ENCODE measurements at places on chromosomes 5 and 9.

DNA sequence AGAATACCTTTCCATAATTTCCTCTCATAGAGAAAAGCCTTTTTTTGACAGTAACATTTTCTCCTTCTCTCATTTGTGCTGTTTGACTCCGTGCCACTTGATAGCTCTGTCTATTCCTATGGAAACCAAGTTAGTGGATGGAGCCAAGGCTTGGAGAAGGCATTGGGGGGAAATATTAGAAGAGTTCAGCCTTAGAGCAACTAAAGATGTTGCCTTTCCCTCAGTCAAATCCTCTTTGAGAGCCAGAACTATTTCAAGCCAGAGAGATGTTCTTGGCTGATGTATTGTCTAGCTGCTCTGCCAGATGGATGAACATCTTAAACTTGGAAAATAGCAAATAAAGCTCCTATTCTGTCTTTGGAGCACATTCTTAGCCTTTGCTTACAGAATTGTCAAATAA is 112.4 kb downstream of the INVS start:
- DNase-seq: no peak

DNA sequence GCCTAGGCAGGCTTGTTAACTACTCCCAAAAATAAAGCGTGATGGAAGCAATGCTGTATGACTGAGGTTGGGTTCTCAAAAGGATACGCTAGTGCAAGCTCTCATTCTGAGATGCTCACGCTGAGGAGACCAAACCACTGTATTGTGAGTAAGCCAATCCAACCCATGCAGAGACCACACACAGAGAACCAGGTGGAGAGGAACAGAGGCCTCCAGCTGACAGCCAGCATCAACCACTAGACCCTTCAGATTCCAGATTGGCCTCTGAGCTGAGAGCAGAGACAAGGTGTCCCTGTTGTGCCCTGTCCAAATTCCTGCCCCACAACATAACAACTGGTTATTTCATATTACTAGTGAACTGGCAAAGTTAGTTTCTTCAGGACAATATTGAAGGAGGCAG is 4.5 kb downstream of the TSTD2 start:
- DNase-seq: no peak

DNA sequence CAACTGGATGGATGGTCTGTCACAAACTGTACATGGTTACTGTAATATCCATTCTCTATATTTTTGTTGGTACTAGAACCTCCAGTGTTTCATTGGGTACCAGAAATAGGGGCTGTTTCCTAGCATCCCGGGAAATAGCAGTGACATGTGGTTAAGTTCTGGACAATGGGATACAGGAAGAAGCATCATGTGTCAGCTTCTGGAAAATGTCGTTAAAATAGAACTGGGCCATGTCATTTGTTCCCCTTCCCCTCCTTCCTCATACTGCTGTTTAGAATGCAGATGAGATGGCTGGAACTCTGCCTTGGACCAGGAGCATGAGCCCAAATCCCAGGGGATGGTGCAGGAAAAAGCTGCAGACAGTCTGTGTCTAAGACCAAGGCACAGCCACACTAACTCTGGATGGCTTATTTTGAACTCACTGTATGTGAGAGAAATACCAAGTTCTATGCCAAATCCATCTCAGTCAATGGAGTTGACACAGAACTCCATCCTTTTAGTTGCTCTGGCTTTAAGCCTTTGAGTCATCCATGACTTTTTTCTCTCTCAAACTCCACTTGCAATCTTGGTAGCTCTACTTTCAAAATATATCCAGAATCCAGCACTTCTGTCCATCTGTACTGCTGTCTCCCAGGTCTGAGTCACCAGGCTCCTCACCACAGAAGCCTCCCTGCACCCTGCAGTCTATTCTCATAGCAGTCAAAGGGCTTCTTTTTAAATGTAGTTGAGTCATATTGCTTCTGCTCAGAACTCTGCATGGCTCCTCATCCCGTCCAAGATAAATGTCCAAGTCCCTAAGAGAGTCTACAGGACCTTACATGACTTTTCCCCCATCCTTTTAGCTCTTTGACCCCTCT is 184.2 kb downstream of the NSG2 start:
- DNase-seq: no peak

GRCh38 chr9:87233899-87234455 is 263.7 kb upstream of the DAPK1 start:
- DNase-seq: no peak

DNA sequence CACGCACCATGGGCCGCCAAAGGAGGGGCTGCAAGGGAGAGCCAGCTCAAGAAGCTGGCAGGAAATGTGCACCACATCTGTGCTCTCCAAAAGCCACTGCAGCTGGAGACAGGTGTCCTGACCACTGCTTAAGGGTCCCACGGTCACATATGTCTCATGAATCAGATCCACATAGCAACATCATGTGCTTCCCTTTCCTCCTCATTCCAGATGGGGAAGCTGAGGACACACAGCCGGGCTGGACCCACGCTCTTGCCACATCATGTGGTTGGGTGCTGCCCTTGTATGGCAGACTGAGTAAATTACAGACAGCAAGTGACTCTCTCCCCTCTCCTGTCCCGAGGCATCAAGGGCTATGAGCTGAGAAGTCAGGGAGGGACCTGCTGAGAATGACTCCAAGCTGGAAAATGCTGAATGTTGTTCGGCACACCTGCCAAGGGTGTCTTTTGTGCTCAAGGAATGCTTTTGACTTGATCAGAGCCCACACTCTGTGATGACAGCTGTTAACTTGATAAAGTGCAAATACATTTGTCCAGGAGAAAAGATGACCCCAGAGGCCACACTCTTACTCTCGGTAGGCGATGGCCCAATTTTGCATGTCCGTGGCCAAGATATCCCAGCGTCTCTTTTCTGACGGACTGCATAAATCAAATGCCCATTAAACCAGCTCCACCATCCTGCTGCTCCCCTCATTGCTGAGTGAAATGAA is 58.2 kb downstream of the NSUN2 start:
- DNase-seq: no peak

GRCh38 chr5:81971111-81971711 is 612 bp upstream of the ATG10 start:
- DNase-seq: peak; percentile 2

- no peak for DNase-seq
Measured at GRCh38 chr9:36725777-36726356, 153.2 kb downstream of the MELK start.

- DNase-seq: peak; percentile 17
Measured at GRCh38 chr5:6576861-6577501, 55.9 kb downstream of the NSUN2 start.

DNA sequence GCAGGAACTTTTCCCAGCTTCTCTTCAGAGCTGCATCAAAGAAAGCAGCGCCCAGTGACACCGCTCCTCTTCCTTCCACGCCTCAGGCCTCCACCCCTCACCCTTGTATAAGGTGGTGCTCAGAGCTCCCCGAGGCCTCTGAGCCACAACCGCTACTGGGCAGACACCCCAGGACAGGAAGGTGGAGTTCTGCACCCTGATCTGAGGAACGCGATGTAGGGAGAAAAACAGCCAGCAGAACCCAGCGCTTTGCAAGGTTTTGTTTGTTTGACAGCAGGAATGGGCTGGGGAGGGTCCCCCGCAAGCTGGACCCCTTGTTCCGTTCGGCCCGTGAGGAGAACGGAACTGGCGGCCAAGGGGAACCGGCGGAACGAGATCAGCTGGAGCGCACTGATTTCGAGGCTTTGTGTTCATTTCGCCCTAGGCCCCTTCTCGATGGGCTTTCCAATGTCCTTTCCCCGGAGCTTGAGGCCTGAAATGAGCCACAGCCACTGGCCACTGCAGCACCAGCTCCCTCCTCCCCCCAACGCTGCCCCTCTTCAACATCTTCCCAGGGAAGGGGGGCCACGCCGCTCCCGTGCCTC is 4.1 kb downstream of the EDF1 start:
- DNase-seq: no peak

- no peak for DNase-seq
Measured at GRCh38 chr9:69339620-69340019, 14.6 kb downstream of the ENTREP1 start.

DNA sequence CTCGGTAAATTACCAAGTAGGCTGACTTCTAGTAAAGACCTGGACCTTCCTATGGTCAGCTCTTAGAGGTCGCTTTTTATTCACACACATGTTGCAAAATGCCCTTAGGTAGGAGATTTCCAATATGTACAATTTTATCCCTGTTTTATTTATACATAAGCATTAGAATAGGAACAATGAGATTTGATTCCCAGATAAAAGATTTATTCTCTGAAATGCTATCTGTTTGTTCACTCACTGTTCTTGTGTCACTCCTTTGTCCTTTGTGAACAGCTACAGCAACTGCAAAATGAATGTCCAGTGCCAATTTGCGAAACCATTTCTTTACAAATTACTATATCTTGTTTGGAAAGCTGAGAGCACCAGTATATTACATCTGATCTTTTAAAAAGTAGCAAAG is 991.5 kb upstream of the TYRP1 start:
- no peak for DNase-seq

GRCh38 chr9:126299706-126300276 is 26.8 kb upstream of the MVB12B start:
- DNase-seq: no peak

- DNase-seq: no peak
Measured at GRCh38 chr5:26339576-26339975, 698.8 kb downstream of the CDH9 start.

- DNase-seq: no peak
Measured at GRCh38 chr5:137995077-137995748, 37.7 kb downstream of the FAM13B start.

DNA sequence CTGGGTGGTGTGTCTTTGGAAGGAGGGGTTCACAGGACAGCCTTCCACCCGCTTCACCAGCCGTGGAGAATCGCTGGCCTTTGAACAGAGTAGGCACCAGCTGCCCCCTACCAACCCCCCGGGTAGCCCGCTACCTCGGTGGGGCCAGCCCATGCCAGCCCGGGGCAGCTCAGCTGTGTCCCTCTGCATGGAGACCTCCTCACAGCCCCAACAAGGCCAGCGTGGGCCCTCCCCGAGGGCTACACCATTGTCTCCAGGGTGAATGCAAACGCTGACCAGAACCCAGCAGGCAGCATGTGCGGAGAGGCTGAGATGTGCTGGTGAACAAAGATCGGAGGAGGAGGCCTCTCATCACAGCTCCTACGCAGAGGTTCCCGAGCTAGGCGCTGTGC is 51.9 kb downstream of the LMX1B start:
- no peak for DNase-seq

DNA sequence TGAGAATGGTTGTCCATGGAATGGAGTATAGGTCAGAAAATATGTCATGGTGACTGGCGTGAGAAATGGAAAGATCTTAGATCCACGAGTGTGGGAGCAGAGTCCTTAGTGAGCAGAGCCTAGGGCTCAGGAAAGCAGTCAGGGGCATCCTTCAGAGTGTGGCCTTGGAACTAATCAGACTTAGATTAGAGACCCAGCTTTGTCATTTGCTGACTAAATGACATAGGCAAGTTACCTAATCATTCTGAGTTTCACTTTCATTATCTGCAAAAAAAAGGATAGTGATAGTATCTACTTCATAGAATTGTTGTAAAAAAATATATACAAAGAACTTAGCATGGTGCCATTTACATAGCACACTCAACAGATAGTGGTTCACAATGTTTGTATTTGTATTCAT is 24.3 kb upstream of the SLIT3 start:
- no peak for DNase-seq

DNA sequence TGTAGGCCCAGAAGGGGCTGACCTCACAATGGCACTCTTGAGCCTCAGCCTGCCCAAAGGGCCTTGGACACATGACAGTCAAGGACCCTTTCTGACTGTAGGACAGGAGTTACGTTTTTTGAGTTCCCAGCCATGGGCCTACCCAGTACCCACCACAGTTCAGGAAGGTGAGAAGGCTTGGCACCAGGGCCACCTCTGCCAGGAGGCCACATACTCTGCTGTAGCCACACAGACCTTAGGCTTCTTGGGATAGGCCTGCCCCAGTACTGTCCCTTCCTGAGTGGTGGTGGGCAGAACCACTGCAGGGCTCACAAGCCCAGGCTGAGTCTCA is 12.8 kb downstream of the PDLIM4 start:
- no peak for DNase-seq

DNA sequence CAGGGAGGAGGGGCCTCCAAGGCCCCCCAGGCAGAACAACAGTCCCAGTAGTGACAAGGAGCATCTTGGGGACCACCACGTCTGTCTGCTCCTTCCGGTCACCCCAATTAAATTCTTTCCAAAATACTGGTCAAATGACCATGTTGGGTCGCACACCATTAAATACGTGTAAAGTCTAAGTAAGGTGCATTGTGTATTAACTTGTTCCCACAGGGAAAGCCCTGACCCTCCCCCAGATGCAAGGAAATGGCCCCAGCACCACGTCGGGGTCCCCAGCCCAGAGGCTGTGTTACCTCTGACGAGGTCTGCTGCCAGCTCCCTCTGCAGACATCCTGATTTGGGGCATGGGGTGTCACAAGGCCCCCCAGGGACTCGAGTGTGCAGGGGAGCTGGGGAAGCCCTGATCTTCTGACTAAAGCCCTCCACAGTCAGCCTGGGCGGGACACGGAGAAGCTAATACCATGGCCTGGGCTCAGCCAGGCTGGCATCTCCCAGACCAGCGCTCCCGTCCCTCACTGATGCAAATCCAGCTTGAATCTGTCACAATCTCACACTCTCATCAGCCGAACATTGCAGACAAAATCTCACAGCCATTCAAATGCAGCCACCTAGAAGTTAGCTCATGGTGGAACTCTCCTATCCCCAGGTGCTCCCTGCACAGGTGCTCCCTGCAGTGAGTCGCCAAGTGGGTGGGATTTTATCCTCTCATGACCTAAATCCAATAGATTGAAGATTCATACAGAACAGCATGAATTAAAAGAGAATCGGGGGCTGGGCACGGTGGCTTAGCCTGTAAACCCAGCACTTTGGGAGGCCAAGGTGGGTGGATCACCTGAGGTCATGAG is 13.6 kb downstream of the TERT start:
- DNase-seq: no peak

DNA sequence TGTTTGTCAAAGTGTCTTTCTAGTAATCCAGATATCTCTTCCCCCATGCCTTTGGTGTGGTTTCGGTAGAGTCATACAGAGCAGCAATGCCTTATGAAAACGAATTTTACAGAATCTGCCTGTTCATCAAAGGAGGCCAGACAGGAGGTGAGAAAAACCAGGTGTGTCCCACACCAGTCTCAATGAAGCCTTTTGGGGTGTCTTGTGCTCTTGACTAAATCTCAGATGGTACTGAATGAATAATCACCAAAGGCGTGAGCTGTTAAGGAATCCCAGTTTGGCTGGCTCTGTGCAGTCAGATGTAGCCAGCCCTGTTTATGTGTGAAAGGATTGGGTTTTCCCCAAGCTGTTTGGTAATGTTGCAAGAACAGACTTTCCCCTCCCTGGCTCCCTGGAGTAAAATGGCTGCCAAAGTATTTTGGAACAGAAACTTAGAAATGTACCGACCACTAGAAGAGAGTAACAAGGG is 70.8 kb upstream of the CDKN2B start:
- DNase-seq: peak; percentile 15

GRCh38 chr5:39328731-39329130 is 35.6 kb downstream of the C9 start:
- DNase-seq: no peak

GRCh38 chr5:125478599-125478998 is 732.2 kb upstream of the ZNF608 start:
- DNase-seq: no peak

GRCh38 chr5:180371949-180372348 is 18.8 kb upstream of the GFPT2 start:
- DNase-seq: no peak

- DNase-seq: no peak
Measured at GRCh38 chr5:162377895-162378294, 310.3 kb downstream of the GABRG2 start.

- no peak for DNase-seq
Measured at GRCh38 chr9:117135501-117136098, 279.3 kb downstream of the ASTN2 start.

Measured in stimulated activated CD4-positive, alpha-beta T cell treated with anti-CD3 and anti-CD28 coated beads, Interleukin-2, amount 100 ng/mL, for 48 hours (primary cell).